Right lung (tissue), 10 donors: ENCODE measurements at places on chromosomes 5 and 9. TPM values are rescaled to one million over a fixed set of nuclear protein-coding genes. Genes with fewer than 3 reads are reported as not detected.

GRCh38 chr5:174920906-174921550 lies 196.6 kb downstream of the MSX2 start:
- no peak for DNase-seq

Gene LCN9
- not detected for polyA plus RNA-seq

Gene APC
- 45.6 TPM for polyA plus RNA-seq

Gene FBN2
- 37.5 TPM for polyA plus RNA-seq

GRCh38 chr9:128143525-128144238 lies 5.6 kb upstream of the LCN2 start:
- no peak for DNase-seq

- DNase-seq, result no peak
These were observed 780.8 kb upstream of the ARRDC3 start for GRCh38 chr5:92163906-92164305.

GRCh38 chr5:54794135-54794975 lies 191.0 kb downstream of the ESM1 start:
- no peak for DNase-seq

DNA sequence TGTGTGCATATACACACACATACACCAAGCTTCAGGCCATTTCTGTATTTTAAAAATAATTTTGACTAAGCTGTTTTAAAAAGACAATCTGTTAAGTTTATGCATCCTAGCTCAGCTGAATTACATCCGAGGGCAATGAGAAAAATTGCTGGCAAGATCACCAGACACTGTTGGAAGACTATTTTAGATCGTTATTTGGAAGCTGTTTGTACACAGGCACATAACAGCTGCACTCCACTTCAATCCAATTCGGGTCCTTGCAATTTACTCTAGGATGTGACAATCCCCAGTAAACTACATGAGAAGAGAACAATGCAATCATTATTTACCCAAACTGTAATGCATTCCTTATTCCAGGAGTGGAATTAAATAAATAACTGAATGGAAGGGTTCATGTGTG lies 79.3 kb upstream of the RASA1 start:
- no peak for DNase-seq

Gene DRD1
- polyA plus RNA-seq, result 0.04 TPM

DNA sequence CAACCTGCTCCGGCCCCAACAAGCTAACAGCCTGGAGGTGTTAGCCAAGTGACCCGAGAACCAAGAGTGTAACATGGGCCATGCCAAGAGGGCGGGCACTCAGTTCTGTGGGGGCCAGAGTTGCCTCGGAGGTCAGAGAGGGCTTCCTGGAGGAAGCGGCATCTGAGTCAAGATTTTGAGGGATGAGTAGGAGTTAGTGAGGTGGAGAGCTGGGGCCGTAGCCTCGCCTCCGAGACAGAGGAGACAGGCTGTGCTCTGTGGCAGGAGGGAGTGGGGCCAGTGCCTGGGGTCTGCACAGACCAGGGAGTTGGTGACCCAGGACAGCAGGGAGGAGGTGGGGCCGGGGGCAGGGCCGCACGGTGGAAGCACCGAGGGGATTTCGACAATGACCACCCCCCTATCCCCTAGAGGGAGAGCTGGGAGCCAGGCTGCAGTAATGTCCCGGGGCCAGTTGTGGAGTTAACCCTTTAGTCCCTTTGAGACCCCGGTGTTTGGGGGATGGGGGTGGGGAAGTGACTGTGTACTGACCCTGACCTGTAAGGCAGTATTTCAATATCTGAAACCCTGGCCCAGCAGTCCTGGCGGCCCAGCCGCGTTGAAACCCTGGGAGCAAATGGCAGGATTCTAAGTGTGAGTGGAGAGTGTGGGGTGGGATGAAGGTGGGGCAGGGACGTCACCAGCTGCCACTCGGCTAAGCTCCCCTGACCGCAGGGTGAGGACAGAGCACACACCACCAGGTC lies 148.7 kb upstream of the COL5A1 start:
- no peak for DNase-seq

DNA sequence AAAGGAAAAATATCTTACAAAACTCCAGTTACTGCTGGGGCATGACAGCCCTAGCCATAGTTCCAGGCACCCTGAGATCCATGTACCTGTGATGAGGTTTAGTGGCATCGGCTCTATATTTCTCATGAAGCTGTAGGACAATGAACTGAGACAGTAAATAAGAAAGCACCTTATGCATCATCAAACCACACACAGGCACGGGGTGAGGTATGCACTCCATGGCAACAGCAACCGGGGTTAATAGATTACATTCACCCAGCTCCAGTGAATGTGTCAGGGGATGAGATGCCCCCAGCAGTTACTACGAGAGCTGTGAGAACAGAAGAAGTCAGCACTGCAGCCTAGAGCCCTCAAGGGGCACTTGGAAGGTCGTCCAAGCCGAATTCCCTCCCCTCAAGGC lies 162.0 kb upstream of the S1PR3 start:
- DNase-seq, result no peak

Gene THBS4
- 13.5 TPM for polyA plus RNA-seq

Gene KIF12
- 51.1 TPM for polyA plus RNA-seq

GRCh38 chr5:69512740-69513260 lies 20.2 kb downstream of the OCLN start:
- no peak for DNase-seq

DNA sequence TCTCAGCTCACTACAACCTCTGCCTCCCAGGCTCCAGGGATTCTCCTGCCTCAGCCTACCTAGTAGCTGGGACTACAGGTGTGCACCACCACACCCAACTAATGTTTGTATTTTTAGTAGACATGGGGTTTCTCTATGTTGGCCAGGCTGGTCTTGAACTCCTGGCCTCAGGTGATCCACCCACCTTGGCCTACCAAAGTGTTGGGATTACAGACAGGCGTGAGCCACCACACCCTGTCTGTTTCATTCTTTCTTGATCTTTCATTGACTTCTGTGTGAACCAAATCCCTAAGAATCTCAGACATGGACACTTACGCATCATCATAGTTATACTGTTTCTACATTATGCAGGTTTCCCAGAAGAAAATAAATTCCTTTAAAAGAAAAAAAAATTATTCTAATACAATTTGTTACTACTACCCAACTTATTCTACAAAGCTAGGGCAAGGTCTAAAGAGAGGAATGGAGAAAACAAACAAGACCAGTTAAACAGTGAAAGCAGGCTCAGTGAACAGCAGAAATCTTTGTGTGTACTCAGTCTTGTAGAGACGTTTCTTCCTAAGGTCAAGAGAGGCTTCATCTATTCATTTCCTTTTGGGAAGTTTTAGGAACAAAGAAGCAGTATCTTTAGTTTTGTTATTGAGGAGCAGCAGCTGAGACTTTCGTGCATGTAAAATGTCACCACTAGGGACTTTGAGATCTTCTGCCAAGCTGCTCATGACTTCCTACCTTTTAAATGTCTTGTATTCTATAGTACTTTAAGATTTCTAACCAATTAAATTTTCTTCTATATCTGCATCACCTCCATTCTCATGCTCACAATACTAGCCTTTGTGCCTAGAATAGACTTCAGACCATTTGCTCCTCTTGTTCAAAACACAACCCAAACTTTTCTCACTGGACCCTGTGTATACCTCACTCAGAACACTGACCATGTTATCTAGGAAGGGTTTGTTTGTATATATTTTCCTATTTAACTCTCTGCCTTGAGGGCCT lies 5.6 kb upstream of the HMGCR start:
- DNase-seq, result no peak

Gene FAM151B
- 2.5 TPM for polyA plus RNA-seq

- no peak for DNase-seq
These were observed 6.1 kb downstream of the SUSD3 start for GRCh38 chr9:93064392-93065134.

DNA sequence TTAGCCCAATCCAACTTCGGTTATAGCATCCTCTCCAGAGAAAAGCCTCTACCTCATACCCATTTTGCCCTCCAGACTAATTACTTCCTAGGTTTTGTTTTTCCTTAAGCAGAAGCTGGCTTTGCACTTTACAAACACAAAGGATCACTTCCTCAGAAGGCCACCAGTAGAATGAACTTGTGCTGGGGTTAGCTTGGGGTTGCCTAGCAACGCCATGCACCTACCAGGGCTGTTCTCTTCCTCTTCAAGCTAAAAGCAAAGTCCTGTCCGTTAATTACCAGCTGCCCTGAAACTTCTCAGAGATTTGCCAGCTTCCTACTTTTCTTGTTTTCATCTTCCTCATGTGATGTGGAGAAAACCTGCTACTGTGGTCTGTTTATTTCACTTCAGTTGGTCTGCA lies 132.0 kb upstream of the WWC1 start:
- DNase-seq, result no peak

- no peak for DNase-seq
These were observed 85.6 kb upstream of the SLC44A1 start for GRCh38 chr9:105158898-105159297.

Gene ZDHHC11
- 27.2 TPM for polyA plus RNA-seq

Gene PRUNE2
- 3.3 TPM for polyA plus RNA-seq

DNA sequence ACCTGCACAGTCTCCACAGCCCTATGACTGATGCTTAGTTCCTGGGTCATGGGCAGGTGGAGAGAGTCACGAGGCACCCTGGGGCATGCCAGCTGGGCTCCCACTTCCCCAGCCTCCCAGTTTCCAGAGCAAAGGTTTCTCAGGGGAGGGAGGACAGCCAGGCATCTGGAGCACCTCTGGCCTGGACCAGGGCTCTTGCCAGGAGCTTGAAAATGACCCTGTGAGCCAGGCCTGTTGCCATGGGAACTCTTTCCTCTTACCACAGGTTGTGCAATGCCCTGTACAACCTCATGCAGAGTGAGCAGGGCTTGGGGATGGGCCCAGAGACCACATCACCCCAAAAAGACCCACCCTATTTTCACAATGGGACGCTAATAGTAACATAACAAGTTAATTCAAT lies 113.1 kb downstream of the PSD2 start:
- DNase-seq, result no peak
